DMS 273 treated with DMSO at 0.1 percent for 48 hours (cell line): ENCODE measurements at places on chromosomes 7 and 10.
A peak's percentile ranks its signal among the peaks of the same experiment; 100 is the strongest.

DNA sequence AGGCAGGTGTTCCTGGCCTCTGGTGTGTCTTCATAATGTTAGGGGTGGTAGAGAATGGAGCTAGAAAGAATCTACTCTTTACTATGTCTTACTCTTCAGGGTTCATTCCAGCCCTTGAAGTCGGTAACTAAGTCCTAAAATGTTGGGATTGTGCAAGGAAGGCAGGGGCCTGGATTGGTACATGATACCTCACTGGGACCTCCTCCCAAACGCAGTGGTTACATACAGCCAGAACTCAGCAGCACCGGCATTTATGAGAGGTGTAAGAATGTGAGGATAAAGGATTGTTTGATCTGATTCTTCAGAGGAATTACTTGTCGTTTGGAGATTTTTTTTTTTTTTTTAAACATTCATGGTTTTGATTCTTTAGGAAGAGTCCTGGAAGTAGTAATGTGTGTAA, 6.9 kb downstream of the COMTD1 start:
- no peak for DNase-seq

DNA sequence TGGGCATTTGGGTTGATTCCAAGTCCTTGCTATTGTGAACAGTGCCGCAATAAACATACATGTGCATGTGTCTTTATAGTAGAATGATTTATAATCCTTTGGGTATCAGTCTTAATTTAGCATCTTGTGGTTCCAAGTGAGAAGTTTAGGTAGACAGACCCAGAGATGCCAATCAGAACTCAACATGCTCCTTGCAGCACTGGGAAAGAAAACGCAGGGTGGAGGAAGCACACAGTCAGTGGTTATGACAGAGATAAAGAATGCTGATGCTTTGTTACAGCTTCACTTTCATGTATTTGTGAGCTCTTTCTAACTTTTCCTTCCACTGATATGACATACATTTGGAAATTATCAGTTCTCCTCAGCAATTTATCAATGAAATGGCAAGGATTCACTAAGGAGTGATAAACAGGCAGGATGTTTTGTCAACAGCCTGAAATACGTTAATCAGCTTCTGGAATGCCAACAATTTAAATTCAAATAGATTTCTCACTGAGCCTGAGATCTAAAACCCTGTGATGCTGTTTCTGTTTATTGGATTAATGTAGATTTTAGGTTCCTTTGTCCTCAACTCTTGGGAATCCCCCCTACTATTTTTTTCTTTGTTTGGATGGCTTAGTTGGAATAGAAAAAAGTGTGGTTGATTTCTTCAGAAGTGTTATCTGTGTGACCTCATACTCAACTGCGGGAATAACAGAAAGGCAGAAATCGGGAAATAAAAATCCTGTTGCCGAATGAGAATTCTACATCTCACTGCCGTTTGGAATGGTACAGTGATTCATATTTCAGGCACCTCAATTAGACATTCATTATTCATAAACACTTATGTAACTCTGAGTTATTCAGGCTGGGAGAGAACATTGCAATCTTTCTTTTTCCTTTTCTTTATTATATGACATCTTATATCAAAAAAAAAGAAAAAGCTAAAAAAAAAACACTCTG, 675.0 kb downstream of the CNTNAP2 start:
- DNase-seq, result no peak

DNA sequence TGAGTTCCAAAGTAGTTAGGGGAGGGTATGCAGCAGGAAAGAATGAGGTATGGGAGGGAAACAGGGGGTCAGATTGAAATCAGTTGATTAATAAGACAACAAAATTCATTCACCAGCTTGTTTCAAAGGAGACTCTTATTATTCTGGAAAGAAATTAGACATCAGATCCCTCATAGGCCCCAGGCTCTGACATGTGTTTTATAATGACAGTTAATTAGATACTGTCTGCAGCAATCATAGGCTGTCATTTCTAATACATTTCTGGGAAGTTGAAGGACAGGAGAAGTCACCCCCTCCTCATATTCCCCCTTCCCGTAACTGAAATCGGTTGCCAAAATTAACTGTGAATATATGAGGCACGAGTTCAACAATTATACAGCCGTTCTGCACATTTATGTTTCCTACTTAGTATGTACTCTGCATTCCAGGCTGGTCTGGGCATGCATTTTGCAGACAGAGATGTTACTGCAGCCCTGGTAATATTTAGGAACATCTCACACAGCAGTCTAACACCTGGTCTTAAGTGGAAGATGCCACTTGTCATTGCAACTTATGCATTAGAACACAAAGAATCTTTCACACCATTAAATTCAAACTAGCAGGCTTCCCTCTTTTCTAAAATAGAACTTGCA, 355.2 kb upstream of the LRGUK start:
- no peak for DNase-seq

DNA sequence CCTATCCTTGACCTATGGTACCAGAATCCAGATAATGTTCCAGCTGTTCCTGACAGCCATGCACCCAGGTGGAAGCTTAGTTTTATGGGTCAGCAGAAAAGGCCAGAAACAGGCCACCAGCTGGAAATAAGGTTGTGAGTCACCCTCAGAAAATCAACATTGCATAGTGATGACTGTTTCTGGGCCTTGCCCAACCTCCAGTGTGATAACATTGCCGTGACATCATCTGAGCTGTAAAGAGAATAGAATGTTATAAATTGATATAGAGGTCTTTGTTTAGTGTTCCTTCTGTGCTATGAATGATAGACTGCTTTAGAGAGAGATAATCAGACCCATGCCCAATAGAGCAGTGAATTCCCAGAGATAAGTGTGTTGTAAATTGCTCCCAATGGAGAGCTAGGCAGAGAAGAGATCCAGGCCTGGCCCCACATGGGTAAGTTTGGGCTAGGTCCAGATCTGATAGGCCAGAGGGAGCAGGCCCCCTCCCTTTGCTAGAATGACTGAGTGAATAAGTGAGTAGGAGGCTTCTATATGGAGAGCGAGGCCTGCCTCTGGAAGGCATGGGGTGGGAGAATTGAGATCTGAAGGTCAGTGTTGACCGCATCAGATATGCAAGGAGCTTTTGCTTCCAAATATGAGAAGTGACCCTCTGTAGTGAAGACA, 14.2 kb upstream of the HPS1 start:
- DNase-seq, result no peak

GRCh38 chr10:117165538-117166417, 27.7 kb upstream of the VAX1 start:
- peak; percentile 37 for DNase-seq

- no peak for DNase-seq
Measured at GRCh38 chr10:100724531-100725027, 20.8 kb upstream of the PAX2 start.
